ENCODE measurements at places on chromosomes 4 and X. TPM values are rescaled to one million over a fixed set of nuclear protein-coding genes. Genes with fewer than 3 reads are reported as not detected.

INTU gene
- 4.1 TPM for total RNA-seq

- no peak for DNase-seq
- H3K27me3 ChIP-seq = no peaks in the 10 kb centered on the region
- no peaks in the 10 kb centered on the region for H3K36me3 ChIP-seq
- peak overlapping the region; percentile 32 for H3K27ac ChIP-seq
These were observed 108.2 kb upstream of the PACRGL start for GRCh38 chr4:20592013-20592412.

DNA sequence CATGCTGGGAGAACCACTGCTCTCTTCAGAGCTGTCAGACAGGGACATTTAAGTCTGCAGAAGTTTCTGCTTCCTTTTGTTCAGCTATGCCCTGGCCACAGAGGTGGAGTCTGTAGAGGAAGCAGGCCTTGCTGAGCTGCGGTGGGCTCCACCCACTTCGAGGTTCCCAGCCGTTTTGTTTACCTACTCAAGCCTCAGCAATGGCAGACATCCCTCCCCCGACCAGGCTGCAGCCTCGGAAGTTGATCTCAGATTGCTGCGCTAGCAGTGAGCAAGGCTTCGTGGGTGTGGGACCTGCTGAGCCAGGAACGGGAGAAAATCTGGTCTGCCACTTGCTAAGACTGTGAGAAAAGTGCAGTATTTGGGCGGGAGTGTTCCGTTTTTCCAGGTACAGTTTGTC is 118.9 kb downstream of the SLC10A6 start:
- no peak overlapping the region for H3K27ac ChIP-seq
- no peaks in the 10 kb centered on the region for H3K27me3 ChIP-seq

GUCY1B1 gene
- 6.0 TPM for total RNA-seq

- DNase-seq = no peak
- no peak overlapping the region for H3K4me3 ChIP-seq
- no peaks in the 10 kb centered on the region for H3K4me1 ChIP-seq
- H3K27me3 ChIP-seq = no peaks in the 10 kb centered on the region
These were observed 46.5 kb upstream of the RAB9B start for GRCh38 chrX:103878466-103879122.

PLRG1 gene
- total RNA-seq = 39.3 TPM

DNA sequence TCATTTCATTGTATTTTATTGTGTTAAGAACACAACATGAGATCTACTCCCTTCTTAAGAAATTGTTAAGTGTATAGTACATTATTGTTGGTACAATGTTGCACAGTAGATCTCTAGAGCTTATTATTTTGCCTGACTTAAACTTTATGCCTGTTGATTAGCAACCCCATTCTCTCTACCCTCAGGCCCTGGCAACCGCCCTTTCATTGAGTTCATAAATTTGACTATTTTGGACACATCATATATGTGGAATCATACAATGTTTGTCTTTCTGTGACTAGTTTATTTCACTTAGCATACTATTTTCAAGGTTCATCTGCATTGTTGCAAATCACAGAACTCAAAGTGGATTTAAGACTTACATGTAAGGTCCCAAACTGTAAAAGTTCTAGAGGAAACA is 222.1 kb downstream of the IL15 start:
- no peak overlapping the region for H3K27ac ChIP-seq
- H3K27me3 ChIP-seq = no peaks in the 10 kb centered on the region
- DNase-seq = no peak
- no peaks in the 10 kb centered on the region for H3K4me1 ChIP-seq
- no peaks in the 10 kb centered on the region for H3K36me3 ChIP-seq

DNA sequence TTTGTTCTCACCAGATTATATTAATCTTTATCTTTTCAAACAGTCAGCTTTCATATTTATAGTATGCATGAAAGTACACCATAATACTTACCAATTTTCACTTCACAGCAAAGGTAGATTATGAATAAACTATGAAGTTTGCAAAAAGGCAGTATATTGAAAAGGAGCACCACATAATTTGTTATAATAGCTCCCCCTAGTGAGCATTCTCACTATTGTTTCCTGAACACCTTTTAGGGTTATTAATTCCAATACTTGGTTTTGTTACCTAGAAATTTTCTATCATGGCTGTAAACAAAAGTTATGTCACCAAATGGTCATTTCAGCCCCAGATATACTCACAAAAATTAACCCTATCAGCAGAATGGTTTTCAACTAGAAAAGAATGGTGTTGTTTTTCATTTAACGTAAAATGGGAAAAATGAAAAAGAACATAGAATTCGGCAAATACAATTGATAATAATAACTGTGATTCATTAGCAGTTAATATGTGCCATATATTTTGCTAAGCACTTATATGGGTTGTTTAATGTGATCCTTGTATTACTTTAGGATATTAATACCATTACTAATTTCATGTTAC is 30.2 kb upstream of the NKX6-1 start:
- no peak overlapping the region for H3K27ac ChIP-seq
- H3K27me3 ChIP-seq = no peaks in the 10 kb centered on the region
- no peaks in the 10 kb centered on the region for H3K36me3 ChIP-seq
- no peaks in the 10 kb centered on the region for H3K4me1 ChIP-seq
- DNase-seq = no peak
- no peak overlapping the region for H3K4me3 ChIP-seq

TKTL1 gene
- total RNA-seq = not detected

DNA sequence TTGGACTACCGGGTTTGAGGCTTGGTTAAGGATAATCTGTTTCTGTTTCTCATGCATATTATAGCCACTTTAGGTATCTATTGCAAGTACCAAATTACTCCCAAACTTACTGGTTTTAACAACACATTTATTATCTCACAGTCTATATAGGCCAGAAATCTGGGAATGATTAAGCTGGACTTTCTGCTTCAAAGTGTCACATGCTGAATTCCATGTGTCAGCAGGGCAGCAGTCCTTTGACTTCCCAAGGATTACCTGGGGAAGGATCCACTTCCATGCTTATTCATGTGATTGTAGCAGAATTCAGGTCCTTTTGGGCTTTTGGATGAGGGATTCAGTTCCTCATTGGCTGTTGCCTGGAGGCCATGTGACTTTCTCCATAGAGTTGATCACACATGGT is 349.0 kb upstream of the TRAM1L1 start:
- H3K4me3 ChIP-seq = no peak overlapping the region
- no peaks in the 10 kb centered on the region for H3K27me3 ChIP-seq

GPR173 gene
- total RNA-seq = 5.2 TPM

DNA sequence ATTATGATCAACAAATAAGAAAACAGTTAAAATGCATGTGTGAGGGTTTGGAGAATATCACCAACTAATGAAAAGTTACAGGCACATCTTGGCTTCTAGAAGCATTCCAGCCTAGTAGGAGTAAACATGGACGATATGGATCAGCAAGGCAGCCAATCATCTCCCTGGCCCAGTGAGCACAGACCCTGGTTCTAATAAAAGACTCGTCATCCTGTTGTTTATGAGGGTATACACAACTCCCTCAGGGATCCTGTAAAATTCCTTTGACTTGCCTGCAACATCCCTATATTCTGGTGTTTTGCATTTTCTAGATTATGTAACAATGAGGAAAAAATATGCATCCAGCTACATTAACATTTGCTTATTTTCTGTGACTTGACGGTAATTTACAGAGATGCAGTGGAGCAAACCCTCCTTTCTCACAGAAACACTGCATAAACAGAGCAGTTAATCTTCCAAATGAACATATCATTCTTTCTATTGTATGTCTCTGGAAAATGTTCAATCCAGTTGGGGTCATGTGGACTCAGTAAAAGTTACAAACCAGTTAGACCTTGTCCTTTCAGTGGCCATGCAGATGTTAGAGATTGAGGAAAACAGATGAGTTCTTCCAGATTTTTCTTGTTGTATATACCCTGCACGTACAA is 88.9 kb upstream of the NDP start:
- no peaks in the 10 kb centered on the region for H3K4me1 ChIP-seq
- H3K36me3 ChIP-seq = no peaks in the 10 kb centered on the region
- DNase-seq = no peak
- H3K27ac ChIP-seq = no peak overlapping the region
- H3K27me3 ChIP-seq = no peaks in the 10 kb centered on the region
- no peak overlapping the region for H3K4me3 ChIP-seq

PCDH11X gene
- total RNA-seq = 0.32 TPM

GC gene
- total RNA-seq = not detected

TRIM60 gene
- not detected for total RNA-seq

DNA sequence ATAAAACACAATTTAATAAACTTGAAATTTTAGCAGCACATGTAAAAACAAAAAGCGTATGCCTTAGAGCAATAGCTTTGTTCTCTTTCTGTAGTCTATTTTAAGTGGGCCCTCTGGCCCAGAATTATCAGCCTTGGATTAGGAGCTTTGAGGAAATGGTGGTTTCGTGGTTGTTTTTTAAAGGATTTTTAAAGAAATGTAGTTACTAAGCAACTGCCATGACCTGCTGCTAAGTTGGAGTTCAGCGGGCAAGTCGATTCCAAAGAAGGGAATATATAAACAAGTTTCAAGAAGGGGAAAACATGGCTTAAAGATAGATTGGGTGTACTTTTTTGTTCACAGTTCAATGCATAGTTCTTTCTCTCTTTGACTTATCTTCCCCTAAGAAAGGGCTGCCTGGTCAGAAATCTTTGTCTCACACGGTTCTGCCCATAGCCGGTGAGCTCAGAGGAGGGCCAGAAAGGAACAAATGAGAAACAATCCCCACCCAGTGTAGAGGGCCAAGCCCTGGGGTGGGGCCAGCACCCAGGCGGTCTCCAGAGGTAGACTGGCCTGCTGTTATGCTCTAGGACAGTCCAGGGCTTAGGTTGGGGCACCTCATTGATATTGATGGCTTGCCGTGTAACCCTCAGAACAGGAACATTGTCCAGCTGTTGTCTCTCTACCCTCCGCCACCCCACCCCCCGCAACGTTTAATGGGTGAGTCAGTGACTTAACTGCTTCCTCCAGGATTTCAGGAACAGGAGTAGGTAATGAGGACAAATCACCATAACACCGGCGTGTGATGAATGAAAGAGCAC is 32.5 kb downstream of the DLG3 start:
- peak overlapping the region; percentile 39 for H3K4me3 ChIP-seq
- peaks cover 16% of the 10 kb centered on the region for H3K4me1 ChIP-seq
- DNase-seq = peak; percentile 78
- no peaks in the 10 kb centered on the region for H3K27me3 ChIP-seq
- H3K36me3 ChIP-seq = no peaks in the 10 kb centered on the region

DNA sequence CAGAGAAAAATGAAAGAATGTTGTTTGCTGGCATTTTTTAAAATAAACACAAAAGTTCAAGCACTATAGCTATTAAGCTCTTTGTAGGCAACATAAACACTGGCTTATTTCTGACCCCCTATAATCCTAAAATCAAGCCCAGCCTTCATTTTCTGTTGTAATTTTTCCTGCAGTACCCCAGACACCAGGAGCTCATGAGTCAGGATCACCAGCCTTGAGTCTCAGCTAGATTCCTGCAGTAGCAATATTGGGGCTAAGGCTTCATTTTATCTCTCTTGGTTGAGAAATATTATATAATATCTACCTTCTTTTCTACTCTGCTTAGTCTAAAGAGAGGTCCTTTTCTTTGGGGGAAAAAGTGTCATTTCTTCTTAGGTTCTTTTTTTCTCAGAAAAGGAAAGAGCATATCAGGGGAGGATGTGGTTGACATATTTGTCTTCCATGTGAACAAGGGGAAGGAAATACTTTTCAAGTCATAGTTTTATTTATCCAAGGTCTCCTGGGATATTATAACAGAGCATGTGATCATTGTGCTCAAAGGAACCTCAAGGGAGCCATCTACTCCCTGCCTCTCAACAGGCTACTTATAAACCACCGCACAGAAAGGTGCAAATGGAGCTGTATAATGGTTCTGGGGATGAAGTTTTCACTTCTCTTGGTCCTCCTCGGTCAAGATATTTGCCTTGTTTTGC is 678.3 kb upstream of the NR3C2 start:
- DNase-seq = no peak
- H3K4me1 ChIP-seq = no peaks in the 10 kb centered on the region
- no peaks in the 10 kb centered on the region for H3K27me3 ChIP-seq
- H3K36me3 ChIP-seq = no peaks in the 10 kb centered on the region
- no peak overlapping the region for H3K27ac ChIP-seq
- no peak overlapping the region for H3K4me3 ChIP-seq

GRCh38 chr4:109072595-109072994 is 229.9 kb downstream of the COL25A1 start:
- DNase-seq = no peak
- H3K4me3 ChIP-seq = no peak overlapping the region
- H3K4me1 ChIP-seq = no peaks in the 10 kb centered on the region
- no peaks in the 10 kb centered on the region for H3K36me3 ChIP-seq
- no peak overlapping the region for H3K27ac ChIP-seq

ZCCHC12 gene
- 0.32 TPM for total RNA-seq

GRCh38 chrX:50115973-50116372 is 84.8 kb downstream of the AKAP4 start:
- H3K27me3 ChIP-seq = no peaks in the 10 kb centered on the region
- H3K4me3 ChIP-seq = no peak overlapping the region
- H3K27ac ChIP-seq = no peak overlapping the region
- no peaks in the 10 kb centered on the region for H3K36me3 ChIP-seq
- H3K4me1 ChIP-seq = no peaks in the 10 kb centered on the region

MAGIX gene
- total RNA-seq = 5.6 TPM

Data from transverse colon (tissue), 4 donors.